ENCODE measurements at places on chromosomes 11 and 22.
A peak's percentile ranks its signal among the peaks of the same experiment; 100 is the strongest.

DNA sequence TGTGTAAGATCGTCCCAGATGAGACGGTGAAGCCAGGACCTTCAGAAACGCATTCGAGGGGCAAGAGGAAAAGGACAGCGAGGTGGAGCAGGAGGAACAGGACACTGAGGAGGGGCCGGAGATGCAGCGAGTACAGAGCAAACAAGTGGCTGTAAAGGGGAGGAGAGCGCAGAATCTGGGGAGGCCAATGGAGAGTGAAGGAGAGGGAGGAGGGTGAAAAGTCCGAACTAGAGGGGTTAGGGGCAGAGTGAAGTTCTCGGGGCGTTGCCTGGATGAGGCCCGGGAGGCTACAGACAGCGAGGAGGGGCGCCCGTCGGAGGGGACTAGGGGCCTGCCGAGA lies 8.8 kb upstream of the PPIL2 start:
- DNase-seq = no peak

GRCh38 chr22:32801537-32802236 lies at the start of gene TIMP3:
TSS of gene TIMP3 (plus strand) at chr22:32801705. CDS start at chr22:32802002, 297 bp downstream.
- DNase-seq = no peak

DNA sequence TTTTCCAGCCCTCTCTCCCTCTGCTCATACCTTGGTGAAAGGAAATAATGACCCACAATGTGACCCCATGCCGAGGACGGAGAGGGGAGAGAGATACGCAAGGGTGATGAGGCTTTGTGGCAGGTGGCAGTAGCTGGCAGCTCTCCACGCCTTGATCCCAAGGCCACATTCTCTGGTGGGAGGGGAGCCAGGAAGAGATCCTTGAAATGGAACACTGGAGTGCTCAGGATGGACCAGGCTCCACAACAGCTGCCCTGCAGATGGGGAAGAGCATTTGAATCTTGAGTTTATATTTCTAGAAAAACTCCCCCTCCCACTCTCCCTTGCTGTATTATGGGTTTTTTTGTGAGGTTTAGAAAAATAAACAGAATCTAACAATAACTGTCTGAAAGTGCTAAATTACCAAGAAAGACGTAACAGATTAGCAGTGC lies 61.6 kb upstream of the CDON start:
- DNase-seq = no peak

- DNase-seq = no peak
Measured at GRCh38 chr11:108620958-108621772, 27.6 kb upstream of the EXPH5 start.

GRCh38 chr22:32542677-32543357 lies 68.2 kb downstream of the FBXO7 start:
- DNase-seq = no peak

DNA sequence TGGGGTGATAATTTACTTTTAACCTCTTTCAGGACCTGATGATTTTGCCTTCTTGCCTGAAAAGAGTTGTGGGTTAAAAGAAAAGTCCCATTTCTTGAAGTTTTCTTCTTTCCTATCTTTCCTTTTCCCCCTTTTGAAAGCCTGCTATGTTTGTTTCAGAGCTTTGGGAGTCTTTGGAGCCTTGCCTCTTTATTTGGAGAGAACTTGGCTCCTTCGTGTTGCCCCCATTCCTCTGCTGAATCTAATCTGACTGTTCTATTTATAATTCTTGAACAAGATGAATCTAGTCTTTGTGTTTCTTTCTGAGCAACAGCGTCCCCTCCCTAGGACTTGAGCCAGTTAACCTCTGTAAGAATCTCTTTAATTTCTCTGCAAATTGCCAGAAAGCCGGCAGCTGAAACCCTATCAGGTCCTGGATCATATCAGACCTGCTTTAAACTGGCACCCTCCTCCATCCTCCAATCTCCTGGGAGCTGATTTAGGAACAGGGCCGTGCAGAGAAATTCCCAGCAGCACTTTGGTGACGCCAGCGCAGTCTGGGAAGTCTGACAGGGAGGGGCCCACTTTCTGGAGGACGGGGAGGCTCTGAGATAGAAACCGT lies 289.1 kb upstream of the SORL1-AS1 start:
- no peak for DNase-seq

DNA sequence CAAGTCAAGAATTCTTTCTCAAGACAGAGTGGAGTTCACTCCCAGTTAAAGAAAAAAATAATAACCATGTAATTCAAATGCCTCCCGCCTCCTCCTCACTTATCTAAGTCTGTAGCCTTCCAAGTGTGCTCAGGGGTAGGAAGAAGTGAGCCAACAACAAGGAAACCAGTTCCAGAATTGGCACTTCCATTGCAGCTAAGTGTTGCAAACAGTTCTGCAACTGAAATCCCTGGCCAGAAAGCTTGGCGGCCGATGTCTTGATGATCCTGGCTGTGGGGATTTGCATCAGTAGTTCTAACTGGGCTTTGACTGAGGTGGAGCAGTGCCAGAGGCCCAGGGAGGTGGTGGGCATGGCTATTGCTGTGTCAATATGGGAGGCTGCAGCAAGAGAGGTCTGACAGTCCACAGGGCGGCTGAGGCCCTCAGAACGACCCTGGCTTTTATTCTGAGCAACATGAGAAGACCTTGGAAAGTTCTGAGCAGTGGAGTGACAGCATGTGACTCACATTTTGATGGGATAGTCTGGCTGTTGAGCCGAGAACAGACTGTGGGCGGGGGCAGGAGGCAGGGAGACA lies 19.2 kb downstream of the DHCR7 start:
- DNase-seq = no peak

- no peak for DNase-seq
Measured at GRCh38 chr11:107592231-107592590, 1.3 kb downstream of the ELMOD1 start.

DNA sequence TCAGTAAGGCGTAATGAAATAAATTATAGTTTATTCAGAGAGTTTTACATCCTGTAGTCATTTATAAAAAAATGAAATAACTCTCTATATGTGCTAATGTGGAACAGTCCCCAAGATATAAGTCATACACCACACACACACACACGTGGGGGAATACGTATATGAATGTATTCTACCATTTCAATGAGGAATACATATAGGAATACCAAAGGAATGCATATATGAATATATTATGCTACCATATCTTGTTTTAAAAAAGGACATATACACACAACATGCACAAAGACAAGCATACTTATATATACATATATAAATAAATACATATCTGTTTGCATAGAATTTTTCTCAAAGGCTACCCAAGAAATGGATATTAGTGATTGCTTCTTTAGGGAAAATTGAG lies 39.6 kb upstream of the GRIK4 start:
- DNase-seq = no peak

DNA sequence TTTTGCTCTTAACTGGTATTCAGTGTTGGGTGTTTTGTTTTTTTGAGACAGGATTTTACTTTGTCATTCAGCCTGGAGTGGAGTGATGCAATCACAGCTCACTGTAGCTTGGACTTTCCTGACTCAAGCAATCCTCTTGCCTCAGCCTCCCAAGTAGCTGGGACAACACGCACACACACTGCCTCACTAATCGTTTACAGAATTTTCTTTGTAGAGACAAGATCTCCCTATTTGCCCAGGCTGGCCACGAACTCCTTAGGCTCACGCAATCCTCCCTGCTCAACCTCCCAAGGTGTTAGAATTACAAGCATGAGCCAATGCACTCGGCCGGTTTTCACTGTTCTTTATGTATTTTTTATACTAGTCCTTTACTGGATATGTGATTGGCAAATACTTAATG lies 51.0 kb upstream of the IGLL5 start:
- DNase-seq = peak; percentile 69

- no peak for DNase-seq
Measured at GRCh38 chr11:19632499-19632834, 80.2 kb upstream of the NAV2 start.

GRCh38 chr11:65491163-65491465 lies 7.7 kb upstream of the MALAT1 start:
- no peak for DNase-seq
